ENCODE measurements at places on chromosomes 6 and 20.

DNA sequence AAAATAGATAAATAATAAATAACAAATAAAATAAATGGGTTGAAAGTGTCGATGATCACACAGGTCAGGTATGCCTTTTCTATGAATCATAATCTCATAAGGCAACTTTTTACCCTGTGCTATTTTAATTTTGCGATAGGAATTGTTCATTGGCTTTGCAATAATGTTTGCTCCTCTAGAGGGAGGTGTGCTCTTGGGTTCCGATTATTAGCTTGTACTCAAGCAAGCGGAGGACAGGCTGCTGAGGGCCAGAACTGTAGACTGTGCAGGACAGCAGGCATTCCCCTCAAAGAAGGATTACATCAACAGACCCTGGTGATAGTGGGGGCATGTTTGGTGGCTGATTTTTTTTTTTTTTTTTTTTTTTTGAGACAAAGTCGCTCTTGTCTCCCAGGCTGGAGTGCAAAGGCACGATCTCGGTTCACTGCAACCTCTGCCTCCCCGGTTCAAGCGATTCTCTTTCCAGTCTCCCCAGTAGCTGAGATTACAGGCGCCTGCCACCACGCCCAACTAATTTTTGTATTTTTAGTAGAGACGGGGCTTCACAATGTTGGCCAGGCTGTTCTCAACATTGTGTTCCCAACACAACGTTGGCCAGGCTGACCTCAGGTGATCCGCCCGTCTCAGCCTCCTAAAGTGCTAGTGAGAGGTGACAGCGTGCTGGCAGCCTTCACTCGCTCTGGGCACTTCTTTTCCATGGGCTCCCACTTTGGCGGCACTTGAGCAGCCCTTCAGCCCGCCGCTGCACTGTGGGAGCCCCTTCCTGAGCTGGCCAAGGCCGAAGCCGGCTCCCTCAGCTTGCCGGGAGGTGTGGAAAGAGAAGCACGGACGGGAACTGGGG lies 35.6 kb downstream of the RIOK1 start:
- DNase-seq, result no peak

- no peak for DNase-seq
These were observed 94.0 kb upstream of the HIVEP1 start for GRCh38 chr6:11917951-11918738.

- no peak for DNase-seq
These were observed 131.0 kb downstream of the GPX5 start for GRCh38 chr6:28656715-28657114.

DNA sequence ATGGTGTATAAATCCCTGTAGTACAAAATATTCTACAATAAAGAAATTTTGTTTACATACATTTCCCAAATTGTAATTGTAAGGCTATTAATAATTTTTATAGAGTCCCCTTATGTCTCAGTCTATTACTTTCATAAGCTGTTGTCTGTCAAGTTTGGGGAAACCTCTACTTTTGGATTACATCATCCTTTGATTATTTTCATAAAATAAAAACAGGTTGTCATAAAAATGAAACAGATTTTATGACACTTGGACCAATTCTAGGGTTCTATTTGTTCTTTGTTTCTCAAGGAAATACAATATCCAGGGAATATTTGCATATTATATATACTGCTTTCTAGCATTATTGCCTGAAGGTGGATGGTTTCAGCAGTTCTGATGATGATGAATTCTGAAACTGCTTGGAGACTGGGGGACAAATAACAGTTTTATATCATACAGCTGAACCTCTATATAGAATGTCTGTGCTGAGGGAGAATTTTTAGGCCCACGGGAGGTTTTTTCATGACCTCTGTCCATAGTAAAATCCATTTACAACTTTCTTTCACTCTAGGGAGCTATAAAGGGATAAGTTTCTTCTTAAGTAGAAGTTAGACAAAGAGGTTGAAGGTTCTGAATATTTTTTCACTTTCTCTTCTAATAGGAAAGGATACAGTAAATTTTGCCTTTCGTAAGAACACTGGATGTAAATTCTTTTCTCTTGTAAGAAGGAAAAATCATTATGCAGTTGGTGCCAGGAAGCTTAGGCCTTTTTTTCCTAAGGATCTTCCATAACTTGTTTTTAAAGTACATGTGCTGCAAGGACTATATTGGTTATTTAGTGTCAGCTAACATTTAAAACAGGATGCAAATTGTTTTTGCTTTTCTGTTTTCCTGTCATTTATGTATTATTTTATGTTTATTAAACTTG lies 58.0 kb downstream of the CD2AP start:
- no peak for DNase-seq

- DNase-seq, result no peak
These were observed 93.3 kb downstream of the PERP start for GRCh38 chr6:138013959-138014358.

GRCh38 chr20:64068386-64069208 lies 5.6 kb downstream of the TCEA2 start:
- no peak for DNase-seq

- no peak for DNase-seq
These were observed 172.5 kb downstream of the HTR1B start for GRCh38 chr6:77290798-77291197.

DNA sequence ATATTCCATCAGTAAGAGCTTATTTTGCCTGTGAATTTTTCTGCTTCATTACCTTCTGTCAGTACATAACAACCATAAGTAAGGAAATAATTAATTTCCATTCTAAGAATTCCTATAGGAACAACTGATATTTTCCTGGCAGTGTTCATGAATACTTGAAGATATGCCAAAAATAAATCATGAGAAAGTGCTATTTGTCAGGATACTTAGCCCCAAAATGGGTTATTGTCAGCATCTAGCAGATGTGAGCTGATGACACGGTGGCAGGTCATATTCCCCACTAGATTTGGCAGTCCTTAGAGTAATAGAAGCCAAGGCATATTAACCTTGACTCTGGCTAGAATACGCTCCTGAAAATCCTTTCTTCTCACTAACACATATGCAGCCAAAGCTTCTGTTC lies 43.2 kb upstream of the CRISP1 start:
- DNase-seq, result no peak

DNA sequence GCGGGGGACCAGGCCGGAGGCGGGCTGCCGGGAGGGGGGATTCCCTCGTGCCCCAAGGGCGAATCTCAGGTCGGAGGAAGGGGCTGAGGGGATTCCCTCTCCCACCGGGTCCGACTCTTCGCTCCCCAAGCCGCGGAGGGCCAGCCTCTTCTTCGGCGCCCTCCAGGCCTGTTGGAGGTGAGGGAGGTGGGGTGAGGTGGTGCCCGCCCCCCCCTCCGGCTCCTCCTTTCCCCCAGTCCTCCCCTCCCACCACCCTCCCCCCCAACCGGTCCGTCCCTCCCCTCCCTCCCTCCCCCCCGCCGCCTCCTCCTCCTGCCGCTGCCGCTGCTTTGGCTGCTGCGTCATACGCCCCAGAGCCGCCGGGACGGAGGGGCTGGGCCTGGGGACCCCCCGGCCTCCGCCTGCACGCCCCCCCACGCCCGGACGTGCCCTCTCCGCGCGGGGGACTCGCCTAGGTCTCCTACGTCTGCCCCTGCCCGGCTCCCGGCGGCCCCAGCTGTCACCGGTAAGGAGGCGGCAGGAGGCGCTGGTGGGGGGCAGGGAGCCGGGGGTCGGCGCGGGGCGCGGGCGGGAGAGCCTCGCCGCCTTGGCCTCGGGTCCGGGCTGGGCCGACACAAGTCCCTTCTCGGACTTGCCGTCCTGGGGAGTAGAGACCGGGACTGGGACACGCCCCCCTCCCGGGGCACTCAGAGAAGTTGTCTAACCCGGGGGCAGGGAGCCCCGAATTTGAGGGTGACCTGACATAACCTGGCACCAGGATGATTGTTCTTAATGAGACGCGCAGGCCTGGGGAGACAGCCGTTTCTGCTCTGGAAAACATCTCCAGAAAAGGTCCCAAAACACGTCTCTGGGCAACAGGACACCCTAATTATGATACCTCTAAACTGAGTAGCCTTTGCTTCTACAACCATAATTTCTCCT lies at the start of gene PHF1:
PHF1 (plus strand) TSS at position 304 of the 921 bp plus-strand sequence. CDS start 1,250 bp downstream, outside the sequence.
- DNase-seq, result no peak

GRCh38 chr20:48720256-48720985 lies 107.4 kb downstream of the PREX1 start:
- DNase-seq, result no peak

- peak; percentile 82 for DNase-seq
These were observed 7.4 kb upstream of the SLC12A5 start for GRCh38 chr20:46021361-46022359.

DNA sequence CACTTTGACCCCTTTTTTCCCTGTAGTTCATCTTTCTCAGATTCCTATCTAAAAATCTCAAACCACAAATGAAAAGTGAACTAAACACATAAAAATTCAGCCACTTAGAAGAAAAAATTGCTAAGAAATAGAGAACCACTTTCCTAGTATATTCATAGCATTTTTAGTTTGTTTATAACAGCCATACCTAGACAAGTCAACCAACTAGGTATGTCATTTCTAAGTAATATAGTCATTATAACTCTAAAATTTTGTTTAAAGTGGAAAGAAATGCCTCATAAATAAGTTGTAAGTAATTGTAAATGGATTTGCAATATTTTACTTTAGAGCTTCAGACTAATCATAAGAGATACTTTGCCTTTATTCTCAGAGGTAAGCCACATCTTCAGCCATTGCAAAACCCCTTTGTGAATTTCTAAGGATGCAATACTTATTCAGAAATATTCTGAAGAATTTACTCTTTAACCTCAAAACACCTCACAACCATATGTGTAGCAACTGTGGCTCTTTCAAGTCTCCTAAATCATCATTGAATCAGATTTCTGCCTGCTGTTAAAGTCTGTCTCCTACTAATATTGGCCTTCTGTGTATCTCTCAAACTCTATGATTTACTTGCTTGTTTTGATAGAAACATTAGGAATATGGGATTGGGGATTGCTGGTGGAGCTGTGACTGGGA lies 6.9 kb upstream of the SUMO4 start:
- no peak for DNase-seq

DNA sequence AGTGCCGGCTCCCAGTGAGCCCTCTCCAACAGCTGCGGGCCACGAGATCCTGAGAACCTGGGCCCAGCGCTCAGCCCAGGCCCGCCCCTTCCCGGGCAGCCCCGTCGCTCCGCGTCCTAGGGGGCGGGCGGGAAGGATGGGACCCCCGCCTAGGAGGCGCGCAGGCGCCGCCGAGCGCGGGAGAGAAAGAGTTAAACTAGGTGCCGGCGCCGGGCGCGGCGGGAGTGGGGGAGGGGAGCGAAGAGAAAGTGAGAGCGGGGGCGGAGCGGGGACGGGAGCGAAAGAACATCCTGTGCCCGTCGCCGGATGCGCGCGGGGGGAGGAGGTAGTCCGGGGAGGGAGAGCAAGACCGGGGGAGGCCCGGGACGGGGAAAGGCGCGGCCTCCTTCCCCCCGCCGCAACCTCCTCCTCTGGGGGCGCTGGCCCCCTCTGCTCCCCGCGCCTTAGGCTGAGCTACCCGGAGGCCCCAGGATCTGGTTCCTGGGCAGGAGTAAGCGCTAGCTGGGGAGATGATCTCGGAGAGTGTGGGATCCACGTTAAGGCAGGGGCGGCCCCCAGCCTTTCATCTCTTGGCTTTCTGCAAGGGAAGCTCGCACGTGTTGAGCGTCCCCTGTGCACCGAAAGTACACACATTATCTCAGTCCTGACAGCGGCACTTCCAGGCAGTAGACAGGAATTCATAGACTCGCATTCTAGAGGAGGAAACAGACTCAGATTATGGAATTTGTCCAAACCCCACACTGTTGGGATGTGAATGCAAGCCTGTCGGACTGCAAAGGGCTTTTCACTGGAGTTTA lies 4.9 kb upstream of the ARMC12 start:
- DNase-seq, result peak; percentile 56

DNA sequence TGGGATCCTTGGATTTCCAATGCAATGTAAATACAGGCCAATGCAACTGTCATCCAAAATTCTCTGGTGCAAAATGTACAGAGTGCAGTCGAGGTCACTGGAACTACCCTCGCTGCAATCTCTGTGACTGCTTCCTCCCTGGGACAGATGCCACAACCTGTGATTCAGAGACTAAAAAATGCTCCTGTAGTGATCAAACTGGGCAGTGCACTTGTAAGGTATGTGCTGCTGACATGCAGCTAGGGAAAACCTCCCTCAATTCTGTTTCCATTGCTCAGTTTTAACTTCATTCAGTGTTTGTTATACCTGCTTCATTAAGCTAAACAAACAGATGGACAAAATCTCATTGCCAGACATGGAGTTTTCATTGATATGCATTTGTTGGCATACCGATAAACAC lies 397.1 kb downstream of the ARHGAP18 start:
- no peak for DNase-seq

DNA sequence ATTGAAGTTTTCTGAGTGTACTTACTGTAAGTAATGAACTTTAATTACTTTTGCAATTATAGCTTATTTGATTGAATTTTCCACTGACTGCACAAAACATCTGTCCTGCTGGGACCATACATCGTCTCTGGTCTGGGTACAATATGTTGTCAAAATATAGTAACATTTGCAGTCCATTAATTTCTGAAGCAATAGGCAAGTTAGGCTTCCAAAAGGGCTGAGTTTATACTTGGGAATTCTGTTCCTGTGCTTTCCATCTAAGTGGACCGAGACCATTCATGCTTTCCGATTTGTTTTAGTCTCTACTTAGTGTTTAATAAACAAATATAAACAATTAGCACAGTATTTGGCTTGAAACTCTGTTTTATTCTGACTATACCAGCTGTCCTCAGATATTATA lies 139.3 kb downstream of the RFPL4B start:
- no peak for DNase-seq

- DNase-seq, result no peak
These were observed 54.1 kb downstream of the ATXN1 start for GRCh38 chr6:16706911-16707783.

- DNase-seq, result no peak
These were observed 975 bp downstream of the SIRT5 start for GRCh38 chr6:13575377-13575775.

DNA sequence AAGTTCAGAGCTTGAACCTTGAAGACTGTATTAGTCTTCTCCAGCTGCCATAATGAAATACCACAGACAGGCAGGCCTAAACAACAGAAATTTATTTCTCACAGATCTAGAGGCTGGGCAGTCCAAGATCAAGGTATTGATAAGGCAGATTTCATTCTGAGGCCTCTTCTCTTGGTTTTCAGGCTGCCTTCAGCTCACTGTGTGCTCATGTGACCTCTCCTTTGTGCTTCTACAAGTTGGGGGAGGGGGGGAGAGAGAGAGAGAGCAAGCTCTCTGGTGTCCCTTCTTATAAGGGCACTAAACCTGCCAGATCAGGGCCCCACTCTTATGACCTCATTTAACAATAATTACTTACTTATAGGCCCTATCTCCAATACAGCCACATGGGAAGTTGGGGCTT lies 102.6 kb upstream of the RSPO3 start:
- DNase-seq, result no peak

GRCh38 chr6:159044899-159045727 lies at the start of gene TAGAP:
TAGAP (minus strand) TSS chr6:159044991; CDS start chr6:159044146, 845 bp downstream.
- DNase-seq, result no peak

Data from SHP77 treated with DMSO at 0.1 percent for 48 hours (cell line).